ENCODE measurements at places on chromosomes 7 and 10.

- DNase-seq = no peak
- no peak overlapping the region for H3K27ac ChIP-seq
- peaks cover 5% of the 10 kb centered on the region for H3K4me1 ChIP-seq
- no peaks in the 10 kb centered on the region for H3K27me3 ChIP-seq
- no peaks in the 10 kb centered on the region for H3K36me3 ChIP-seq
Observed at GRCh38 chr7:99092064-99092720, 51.7 kb downstream of the SMURF1 start.

DNA sequence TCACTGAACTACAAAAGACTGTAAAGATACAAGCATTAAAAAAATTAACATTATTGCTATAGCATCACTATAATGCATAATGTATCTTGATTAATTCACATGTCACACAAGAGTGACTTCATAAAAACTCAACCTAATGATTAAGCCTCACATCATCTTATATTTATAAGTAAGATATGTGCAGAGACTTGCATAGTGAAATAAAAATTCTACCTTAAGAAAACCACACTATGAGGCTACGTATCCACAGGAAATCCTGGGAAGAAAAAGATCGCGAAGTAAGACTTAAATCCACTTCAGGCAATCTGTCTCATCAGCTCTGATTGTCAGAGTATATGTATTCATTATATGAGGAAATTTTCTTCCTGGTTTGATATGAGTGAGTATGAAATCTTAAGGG, 160.0 kb downstream of the SLC25A13 start:
- no peaks in the 10 kb centered on the region for H3K4me1 ChIP-seq
- H3K36me3 ChIP-seq = no peaks in the 10 kb centered on the region
- H3K4me3 ChIP-seq = no peak overlapping the region
- H3K27me3 ChIP-seq = no peaks in the 10 kb centered on the region

DNA sequence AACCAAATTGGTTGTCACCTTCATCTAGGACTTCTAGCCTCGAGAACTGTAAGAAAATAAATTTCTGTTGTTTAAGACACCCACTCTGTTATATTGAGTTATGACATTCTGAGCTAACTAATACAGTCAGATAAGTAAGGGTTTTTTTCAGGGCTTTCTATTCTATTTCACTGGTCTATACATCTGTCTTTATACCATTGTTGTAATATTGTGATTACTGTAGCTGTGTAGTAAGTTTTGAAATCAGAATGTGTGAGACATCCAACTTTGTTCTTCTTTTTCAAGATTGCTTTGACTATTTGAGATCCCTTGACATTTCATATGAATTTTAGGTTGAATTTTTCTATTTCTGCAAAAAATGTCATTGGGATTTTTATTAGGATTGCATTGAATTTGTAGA, 7.5 kb downstream of the IFIT1 start:
- DNase-seq = no peak
- no peaks in the 10 kb centered on the region for H3K4me1 ChIP-seq
- no peaks in the 10 kb centered on the region for H3K27me3 ChIP-seq
- H3K4me3 ChIP-seq = no peak overlapping the region

GRCh38 chr10:73253225-73253555, 746 bp upstream of the MRPS16 start:
- peak overlapping the region; percentile 92 for H3K27ac ChIP-seq
- H3K4me1 ChIP-seq = peaks cover 22% of the 10 kb centered on the region
- peak overlapping the region; percentile 94 for H3K4me3 ChIP-seq
- no peaks in the 10 kb centered on the region for H3K27me3 ChIP-seq
- H3K36me3 ChIP-seq = no peaks in the 10 kb centered on the region

GRCh38 chr10:91210435-91210834, 10.0 kb upstream of the PCGF5 start:
- H3K27me3 ChIP-seq = no peaks in the 10 kb centered on the region
- peaks cover 11% of the 10 kb centered on the region for H3K4me1 ChIP-seq
- no peak for DNase-seq

- H3K4me1 ChIP-seq = no peaks in the 10 kb centered on the region
- H3K27me3 ChIP-seq = no peaks in the 10 kb centered on the region
- H3K4me3 ChIP-seq = no peak overlapping the region
- no peak overlapping the region for H3K27ac ChIP-seq
- no peaks in the 10 kb centered on the region for H3K36me3 ChIP-seq
Observed at GRCh38 chr10:124339119-124340032, 79.3 kb downstream of the OAT start.

DNA sequence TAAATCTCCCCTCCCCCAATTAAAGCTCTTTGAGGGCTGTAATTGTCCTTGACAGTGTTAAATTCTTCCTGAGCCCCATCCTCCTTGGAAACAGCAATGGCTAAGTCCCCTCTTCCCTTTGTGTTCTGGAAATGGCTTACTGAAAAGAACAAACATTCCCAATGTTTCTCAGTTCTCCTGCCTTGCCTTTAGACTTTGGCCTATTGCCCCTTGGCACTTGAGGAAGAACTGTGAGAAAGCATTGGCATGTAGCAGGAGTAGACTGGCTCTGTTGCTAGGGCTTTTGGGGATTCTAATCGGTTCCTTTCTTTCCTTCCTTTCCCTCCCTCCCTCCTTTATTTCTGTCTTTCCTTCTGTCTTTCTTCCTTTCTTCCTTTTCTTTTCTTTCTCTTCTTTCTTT, 463.3 kb upstream of the PODXL start:
- no peaks in the 10 kb centered on the region for H3K27me3 ChIP-seq
- H3K36me3 ChIP-seq = no peaks in the 10 kb centered on the region
- H3K27ac ChIP-seq = no peak overlapping the region
- no peaks in the 10 kb centered on the region for H3K4me1 ChIP-seq
- no peak overlapping the region for H3K4me3 ChIP-seq

DNA sequence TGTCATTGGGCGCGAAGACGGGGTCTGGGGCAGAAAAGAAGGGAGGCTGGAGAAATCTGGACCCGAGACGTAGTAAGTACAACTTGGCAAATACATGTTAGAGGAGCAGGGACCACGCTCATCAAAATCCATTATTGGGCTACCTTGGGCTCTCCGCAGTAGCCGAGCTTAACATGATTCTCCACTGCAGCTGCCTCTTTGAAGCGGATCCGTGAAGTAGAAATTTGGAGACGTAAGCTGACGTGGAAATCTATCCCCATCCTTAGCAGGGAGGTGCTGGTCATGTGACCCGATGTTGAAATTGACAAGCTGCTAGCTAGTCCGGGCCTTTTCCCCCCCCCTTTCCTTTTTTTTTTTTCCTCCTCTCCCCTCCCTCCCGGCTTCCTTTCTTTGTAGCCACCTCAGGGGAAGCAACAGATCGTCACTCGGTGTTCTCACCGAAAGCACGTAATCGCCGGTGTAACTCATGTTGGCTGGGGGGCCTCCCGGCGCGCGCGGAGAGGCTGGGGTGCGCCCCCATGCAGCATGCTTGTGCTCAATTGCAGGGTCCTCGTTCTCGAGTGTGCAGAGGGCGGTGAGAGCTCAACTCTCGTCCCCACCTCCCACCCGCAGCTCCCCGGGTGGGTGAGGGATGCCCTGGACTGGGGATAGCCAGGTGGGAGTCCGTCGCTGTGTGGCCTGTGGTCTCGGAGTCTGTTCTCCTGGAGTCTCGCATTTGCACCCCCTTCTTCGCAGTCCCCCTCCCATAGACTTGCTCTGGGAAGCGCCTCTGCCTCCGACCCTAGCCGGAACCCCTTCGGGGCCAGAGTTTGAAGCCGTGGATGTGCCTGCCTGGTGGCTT, at the start of gene HOXA11:
TSS of gene HOXA11 (minus strand) at position 220 of the 841 bp plus-strand sequence. CDS start at position 132, 88 bp downstream.
- H3K4me3 ChIP-seq = peak within 1 kb of the TSS; percentile 39
- peaks cover 87% of the 10 kb centered on the region for H3K27me3 ChIP-seq
- H3K27ac ChIP-seq = no peak within 1 kb of the TSS
- H3K36me3 ChIP-seq = no peaks in the 10 kb centered on the region
- H3K4me1 ChIP-seq = peaks cover 50% of the 10 kb centered on the region

All from naive thymus-derived CD4-positive, alpha-beta T cell (primary cell).